Epithelial cell of umbilical artery (primary cell): ENCODE measurements at places on chromosomes 11 and 22. TPM values are rescaled to one million over a fixed set of nuclear protein-coding genes. Genes with fewer than 3 reads are reported as not detected.

INPP5J gene
- total RNA-seq, result under 0.01 and 0.30 TPM in 2 replicates

JAML gene
- total RNA-seq, result 0.65 and 1.2 TPM in 2 replicates

NRXN2 gene
- total RNA-seq, result 1.1 TPM in 1 of 2 replicates, not detected in the other

ZP1 gene
- not detected in 2 replicates for total RNA-seq

TXNRD2 gene
- total RNA-seq, result 220 and 237 TPM in 2 replicates

IGSF22 gene
- not detected in 2 replicates for total RNA-seq

OR8D1 gene
- not detected in 2 replicates for total RNA-seq
